ENCODE measurements at places on chromosomes 1 and 21. TPM values are rescaled to one million over a fixed set of nuclear protein-coding genes. Genes with fewer than 3 reads are reported as not detected.

CFAP141 gene
- not detected for total RNA-seq

COL8A2 gene
- total RNA-seq: 7.7 TPM

SLC9C2 gene
- total RNA-seq: not detected

THAP3 gene
- 23.0 TPM for total RNA-seq

NCF2 gene
- 26.6 TPM for total RNA-seq

ZNF593 gene
- total RNA-seq: 49.3 TPM

C1orf115 gene
- 20.5 TPM for total RNA-seq

INSRR gene
- total RNA-seq: not detected

KRTAP13-2 gene
- total RNA-seq: 3.2 TPM

BTBD19 gene
- total RNA-seq: 4.0 TPM

BEST4 gene
- total RNA-seq: not detected

MROH9 gene
- not detected for total RNA-seq

CD101 gene
- total RNA-seq: 0.91 TPM

Data from lower leg skin (tissue), 4 donors.